ENCODE measurements at places on chromosomes 4 and X.
A peak's percentile ranks its signal among the peaks of the same experiment; 100 is the strongest.

DNA sequence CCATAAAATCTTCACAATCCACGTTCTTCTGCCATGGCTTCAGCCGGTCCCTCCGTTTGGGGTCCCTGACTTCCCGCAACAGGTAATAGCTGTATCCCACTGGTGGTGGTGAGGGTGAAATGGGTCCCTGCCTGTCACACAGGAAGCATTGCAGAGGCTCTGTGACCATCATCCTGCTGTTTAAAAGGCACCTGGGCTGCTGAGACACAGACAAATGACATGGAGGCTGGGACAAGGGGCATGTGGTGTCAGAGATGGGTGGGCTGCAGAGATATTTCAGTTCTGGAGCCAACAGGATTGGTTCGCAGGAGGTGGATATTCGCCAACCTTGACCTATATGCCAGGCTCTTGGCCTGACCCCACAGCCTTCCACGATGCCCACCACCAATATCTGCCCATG lies 82.1 kb downstream of the JAKMIP1 start:
- no peak for DNase-seq

GRCh38 chr4:80197601-80198440 lies 518 bp downstream of the PRDM8 start:
- no peak for DNase-seq

DNA sequence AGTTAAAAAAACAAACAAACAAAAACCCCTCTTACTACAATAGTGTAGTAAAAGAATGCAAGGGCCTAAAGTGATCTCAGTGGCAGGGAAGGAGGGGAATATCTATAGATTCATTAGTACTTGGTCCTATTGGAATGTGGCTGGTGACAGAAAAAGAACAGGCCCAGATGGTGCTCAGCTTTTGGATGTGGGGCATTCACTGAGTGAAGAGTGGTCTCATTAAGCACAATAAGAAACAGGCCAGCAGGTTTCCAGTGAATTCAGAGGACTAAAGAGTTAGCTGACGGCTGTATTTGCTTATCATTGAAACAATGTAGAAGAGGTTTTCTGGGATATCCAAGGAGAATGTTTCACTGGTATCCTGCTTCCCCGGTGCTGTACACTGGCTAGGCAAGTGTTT lies 243.8 kb upstream of the HHIP start:
- no peak for DNase-seq

- DNase-seq = no peak
Measured at GRCh38 chrX:31287861-31288260, 216.0 kb upstream of the FTHL17 start.

DNA sequence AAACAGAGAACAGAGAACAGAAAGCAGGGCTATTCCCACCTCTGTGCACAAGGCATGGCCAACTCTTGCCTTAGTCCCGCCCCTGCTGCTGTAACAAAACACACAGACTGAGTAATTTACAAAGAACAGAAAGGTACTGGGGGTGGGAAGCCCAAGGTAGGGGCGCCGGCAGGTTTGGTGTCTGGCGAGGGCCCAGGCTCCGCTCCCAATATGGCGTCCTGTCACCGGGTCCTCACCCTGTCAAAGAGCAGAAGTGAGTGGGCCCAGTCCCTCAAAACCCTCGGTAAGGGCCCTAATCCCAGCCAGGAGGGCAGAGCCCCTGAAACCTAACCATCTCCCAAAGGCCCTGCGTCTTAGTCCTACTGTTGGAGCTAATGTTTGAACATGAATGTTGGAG lies 71.0 kb downstream of the FAM53A start:
- DNase-seq = no peak

DNA sequence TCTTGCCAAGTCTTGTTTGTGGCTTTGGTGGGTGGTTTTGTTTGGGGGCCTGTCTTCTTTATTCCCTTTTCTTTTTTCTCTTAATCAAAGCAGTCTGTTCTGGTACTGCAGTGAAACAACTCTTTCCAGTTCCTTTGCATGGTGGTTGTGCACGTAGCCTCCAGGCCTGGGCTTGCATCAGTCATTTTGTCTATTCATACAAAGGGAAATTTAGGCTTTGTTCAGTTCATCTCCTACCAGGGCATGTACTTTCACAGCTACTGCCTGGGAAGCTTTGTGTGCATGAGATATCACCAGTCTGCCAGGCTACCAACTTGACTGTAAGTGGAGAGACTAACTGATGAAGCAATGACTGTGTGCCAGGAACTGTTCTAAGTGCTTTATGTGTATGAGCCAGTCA lies 8.5 kb downstream of the TRIM2 start:
- no peak for DNase-seq

GRCh38 chr4:99998062-99998867 lies 48.2 kb upstream of the H2AZ1 start:
- DNase-seq = peak; percentile 31

GRCh38 chr4:158053086-158053485 lies 119.7 kb downstream of the GASK1B start:
- DNase-seq = peak; percentile 28

DNA sequence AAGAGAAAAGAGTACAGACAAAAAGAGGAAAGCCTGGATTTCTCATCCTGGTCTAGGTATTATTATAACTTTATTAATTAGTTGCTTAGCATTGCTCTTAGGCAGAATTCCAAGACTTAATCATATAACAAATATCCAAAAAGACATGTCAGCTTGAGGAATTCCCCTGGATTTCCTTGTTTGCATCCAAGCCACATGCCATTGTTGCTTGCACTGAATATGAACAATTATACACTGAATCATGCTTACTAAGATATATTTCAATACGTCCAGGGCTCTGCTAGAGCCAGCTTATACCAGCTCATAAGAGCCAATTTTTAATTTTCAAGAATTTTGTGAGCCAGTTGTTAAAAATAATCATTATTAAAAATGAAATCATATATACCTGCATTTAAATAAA lies 5.5 kb upstream of the TLR10 start:
- DNase-seq = peak; percentile 33

GRCh38 chr4:52250154-52250553 lies 199.1 kb downstream of the SPATA18 start:
- no peak for DNase-seq

DNA sequence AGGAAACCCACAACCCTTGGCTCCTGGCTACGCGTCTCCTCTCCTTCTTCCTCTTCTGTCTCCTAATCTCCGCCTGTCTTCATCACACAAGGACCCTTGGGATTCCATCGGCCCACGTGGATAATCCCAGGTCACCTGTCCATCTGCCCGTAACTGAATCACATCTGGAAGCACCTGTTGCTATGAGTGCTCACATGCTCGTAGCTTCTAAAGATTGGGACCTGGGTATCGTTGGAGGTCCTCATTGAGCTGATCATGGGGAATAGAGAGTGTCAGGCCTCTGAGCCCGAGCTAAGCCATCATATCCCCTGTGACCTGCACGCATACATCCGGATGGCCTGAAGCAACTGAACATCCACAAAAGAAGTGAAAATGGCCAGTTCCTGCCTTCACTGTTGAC lies 175.4 kb downstream of the SHOX start:
- no peak for DNase-seq

- no peak for DNase-seq
Measured at GRCh38 chrX:25112156-25112555, 96.4 kb upstream of the ARX start.

- DNase-seq = no peak
Measured at GRCh38 chr4:142631836-142632235, 214.3 kb downstream of the INPP4B start.

DNA sequence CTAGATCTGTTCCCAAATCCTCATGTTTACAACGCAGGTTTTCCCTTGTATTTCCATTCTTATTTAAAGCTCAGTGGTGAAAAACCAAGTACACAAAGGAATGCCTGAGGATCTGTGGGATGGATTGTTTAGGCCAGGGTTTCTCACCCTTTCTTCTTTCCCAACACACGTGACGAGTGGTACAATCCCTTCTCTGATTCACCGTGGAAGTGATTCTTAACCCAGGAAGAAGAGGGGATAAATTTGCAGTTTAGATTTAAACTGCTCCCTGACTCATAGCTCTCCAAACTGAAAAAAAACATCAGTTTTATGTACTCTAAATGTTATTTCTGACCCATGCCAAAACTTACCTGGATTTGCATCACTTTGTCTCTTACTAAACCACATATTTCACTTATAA lies 17.0 kb downstream of the PAQR3 start:
- no peak for DNase-seq

DNA sequence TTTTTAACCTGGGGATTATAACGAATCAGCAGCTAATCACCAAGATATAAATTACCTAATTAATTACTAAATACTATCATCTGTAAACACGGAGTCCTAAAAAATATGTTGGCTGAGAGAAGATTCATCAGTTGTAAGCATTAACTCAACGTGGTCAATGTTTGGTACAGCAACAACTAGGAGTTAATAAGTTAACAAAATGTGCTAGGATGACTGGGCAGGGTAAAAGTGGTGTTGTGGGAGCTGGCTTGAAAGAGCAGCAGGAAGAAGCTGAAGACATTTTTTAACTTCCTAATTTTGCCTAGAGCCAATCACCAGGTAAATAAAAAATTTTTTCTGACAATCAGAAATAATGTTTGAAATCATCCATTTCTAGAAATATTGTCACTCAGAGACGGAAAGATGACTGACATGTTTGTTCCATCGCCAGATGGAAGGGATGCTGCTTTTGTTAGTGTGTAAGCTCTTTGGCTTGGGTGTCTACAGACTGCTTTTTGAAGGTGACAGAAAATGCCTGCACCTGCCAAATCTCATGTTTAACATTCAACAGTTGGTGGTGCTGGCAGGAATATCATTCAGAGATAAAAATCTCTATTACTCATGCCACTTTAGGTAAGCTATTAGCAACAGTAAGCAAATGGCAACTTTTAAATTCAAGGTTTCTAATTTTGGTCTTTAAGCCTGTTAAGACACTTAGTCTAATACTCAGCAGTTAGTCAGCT lies 1126.9 kb downstream of the STPG2 start:
- no peak for DNase-seq

GRCh38 chr4:3240936-3241522 lies 7.9 kb upstream of the MSANTD1 start:
- DNase-seq = no peak

Data from A172 (cell line).